LoVo (cell line): ENCODE measurements at places on chromosomes 3 and 15.

DNA sequence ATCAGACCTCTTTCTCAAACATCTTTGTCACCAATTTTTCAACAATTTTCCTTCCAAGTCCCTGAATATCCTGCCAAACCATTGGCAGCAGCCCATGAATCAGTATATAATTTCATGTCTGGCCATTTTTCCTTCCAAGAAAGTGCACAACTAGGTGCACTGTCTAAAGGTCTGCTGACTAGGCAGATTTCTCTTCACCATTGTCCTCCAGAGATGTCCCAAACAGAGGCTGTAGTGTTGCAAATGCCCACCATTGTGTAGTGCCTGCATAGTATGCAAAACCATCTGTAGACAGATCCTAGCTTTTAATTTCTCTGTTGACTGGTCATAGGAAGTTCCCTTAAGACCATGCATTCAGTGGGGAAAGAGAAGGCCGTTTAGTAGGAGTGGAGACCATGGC is 25.0 kb upstream of the GOLGA6L2 start:
- no peak for DNase-seq

- no peak for DNase-seq
Measured at GRCh38 chr3:71062037-71062932, 521.2 kb downstream of the FOXP1 start.

- no peak for DNase-seq
Measured at GRCh38 chr15:52438047-52438446, 90.6 kb downstream of the MYO5A start.

GRCh38 chr3:24185738-24186384 is 240.8 kb downstream of the NR1D2 start:
- peak; percentile 58 for DNase-seq

DNA sequence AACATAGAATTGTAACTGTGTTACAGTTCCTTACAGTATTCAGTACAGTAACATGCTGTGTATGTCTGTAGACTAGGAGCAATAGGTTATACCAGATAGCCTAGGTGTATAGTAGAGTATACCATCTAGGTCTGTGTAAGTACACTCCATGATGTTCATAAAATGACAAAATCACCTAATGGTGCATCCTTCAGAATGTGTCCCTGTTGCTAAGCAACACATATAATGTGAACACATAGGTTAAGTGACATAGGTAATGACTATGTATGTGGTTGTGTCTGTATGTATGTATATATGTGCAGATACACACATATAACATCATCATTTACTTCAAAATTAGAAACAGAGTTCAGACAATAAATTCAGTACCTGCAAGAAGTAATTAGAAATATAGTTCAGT is 146.8 kb upstream of the GAP43 start:
- no peak for DNase-seq

GRCh38 chr15:64681424-64682024 is 93.9 kb downstream of the RBPMS2 start:
- peak; percentile 41 for DNase-seq

DNA sequence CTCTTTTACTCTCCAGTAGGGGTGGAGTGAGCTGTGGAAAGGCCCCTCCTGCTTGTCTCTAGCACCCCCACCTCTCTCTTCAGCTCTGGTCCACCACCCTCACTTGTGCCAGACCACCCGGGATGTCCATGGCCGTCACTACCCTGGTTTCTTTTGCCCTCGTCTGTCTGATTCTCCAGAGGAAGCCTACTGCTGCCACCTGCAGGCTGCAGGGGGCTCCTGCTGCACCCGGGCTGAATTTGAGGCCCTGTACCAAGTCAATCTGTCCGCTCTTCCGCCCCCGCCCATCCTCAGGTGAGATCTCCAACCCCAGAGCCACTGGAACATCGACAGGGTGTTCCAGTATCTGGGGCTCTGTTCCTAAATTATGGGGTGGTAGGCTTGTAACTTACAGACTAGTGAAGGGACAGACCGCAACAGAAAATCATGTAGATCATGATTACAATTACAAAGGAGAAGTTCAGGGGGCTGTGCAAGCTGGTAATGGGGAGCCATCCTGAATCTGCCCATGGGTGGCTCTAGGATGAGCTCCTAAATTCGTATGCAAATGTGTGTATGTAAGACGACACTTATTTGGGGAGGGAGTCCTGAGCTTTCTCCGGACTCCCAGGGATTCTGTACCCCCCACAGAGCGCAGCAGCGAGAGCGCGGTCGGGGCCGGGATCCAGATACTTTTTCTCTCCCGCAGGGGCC is 683 bp upstream of the UNC45A start:
- DNase-seq = peak; percentile 88

DNA sequence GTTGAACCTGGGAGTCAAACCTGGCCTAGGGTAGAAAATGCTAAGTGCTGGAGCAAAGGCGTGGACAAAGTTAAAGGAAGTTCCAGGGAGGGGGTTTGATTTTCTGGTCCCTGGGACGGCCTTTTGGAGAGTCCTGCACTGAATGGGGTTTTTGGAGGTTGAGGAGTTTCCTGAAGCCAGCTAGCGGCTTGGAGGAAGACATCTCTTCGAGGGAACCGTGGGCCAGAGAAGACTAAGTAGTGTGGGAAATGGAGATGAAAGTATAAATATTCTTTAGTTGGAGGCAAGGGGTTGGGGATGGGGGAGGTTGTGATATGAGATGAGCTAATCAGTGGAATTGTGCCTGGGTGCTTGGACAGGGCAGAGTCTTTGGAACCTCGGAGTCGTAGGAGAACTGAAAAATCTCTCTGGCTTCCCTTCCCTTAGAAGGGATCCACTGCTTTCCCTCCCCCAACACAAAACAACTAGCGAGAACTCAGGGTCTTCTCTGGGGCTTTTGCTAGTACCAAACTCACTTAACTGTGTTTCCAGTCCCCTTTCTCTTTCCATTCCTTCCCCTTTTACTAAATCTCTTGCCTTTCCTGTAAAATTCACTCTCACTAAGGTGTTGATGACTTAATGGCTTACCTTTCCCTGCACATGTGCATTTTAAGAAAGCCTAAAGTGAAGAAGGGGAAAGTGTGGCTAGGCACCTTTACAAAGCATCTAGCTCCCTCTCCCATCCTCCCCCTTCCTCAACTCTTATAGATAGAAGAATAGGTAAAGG is 1.0 kb downstream of the LPP start:
- no peak for DNase-seq

DNA sequence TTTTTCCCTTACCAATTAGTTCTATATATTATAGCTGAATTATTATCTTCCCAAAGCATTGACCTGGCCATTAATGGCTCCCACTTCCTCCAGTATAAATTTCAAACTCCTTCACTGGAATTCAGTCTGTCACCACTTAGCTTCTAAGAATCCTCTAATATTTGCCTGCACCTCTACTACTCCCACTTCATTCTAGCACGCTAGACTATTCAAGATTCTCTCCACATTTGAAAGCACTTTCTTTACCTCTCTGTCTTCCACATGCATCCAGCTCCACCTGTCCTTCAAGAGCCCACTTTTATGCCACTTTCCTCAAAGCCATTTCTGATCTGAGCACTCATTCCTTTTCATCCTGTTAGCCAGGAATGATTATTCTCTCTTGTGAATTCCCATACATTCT is 15.0 kb downstream of the SENP8 start:
- no peak for DNase-seq

- DNase-seq = no peak
Measured at GRCh38 chr3:181689546-181689945, 22.2 kb upstream of the SOX2 start.

GRCh38 chr15:39242345-39242744 is 338.5 kb upstream of the THBS1 start:
- DNase-seq = peak; percentile 38

GRCh38 chr3:49670940-49671290 is 3.2 kb upstream of the APEH start:
- DNase-seq = no peak

DNA sequence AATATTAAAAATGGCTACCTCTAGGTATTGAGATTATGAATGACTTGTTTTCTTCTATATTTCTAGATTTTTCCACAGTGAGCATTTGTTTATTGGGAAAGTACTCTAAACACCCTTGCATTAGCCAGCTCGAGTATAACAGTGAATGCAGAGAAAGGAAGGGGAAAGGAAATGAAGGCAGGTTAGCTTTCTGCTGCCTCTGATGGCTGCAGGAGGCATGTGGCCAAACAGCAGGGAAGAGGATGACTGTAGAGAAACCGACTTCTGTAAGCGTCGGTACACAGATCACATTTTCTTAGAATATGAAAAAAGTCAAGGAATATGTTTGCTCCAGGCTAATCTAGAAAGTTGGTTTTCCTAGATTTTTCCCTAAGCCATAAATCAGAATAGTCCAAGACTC is 19.8 kb downstream of the GNB5 start:
- no peak for DNase-seq

- DNase-seq = no peak
Measured at GRCh38 chr3:65685621-65686235, 353.0 kb downstream of the MAGI1 start.

GRCh38 chr15:48710952-48711495 is 65.5 kb upstream of the FBN1 start:
- no peak for DNase-seq

DNA sequence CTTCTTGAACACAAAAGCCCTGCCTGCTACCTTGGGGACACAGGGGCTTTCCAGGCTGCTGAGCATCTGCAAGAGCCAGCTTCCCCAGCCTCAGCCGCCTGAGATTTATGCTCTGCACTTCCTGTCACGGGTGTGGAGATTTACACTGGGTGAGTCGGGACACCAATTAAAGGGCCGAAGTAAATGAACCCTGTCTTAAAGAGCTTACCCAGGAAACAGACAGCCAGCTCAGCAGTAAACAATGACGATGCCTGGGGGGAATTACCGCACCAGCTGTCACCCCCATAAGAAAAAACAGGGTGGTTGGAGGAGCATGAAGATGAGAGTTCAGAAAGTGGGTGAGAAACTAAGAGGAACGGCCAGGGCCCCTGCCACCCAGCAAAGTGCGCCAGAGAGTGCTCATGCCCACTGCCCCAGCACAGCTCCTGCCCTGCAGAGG is 37.5 kb upstream of the IQSEC1 start:
- DNase-seq = no peak

DNA sequence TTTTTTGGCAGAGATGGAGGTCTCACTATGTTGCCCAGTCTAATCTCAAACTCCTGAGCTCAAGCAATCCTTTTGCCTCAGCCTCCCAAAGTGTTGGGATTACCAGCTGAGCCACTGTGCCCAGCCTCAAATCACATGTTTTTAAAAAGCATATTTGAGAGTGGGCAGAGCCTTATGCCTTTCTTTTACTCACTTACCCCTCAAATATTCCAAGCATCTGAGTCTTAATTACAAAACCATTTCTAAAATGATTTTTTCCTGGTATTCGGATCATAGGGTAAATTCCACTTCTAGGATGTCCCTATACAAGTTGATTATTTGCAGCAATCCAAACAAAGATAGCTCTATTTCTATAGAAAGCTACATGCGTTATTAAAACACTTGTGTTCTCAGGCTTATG is 106.1 kb downstream of the RFTN1 start:
- DNase-seq = no peak

DNA sequence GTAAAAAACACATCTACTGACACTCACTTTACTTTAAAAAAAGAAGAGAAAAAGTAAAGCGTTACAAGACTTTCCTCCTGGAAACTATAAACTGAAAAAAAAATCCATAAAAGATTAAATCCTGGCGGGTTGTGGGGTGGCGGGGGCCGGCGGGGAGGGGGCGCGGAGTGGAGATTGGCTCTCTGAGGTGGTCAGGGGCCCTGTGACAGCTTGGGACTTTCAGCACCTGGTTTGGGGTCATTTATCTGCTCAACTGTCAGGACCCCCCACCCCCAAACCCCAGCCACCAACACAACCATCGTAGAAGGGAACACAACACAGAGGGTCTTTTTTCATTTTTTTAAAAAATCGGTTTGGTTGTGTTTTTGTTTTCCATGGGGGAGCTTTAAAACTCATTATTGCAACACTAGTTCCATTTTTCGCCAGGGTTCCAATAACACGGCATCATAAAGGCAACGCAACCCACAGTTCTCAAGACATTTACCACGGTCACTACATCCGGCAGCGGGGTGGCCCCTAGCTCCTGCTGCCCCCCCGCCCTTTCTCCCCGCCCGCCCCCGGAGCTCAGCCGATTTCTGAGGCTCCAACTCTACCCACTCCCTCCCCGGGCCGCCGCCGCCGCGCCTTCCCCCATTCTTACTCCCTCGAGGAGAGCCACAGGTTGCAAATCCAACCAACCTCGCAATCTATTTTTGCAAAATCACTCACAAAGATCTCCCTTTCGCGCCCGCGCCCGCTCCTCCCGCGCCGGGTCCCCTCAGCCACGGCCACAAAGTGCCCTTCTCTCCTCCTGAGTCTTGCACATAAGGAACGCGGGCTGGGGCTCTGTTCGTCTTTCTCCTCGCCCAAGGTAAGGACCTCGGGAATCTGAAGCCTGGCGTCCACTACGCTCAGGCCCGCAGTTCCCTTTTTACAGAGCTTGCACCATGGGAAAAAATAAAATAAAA is 1.8 kb downstream of the BCL6 start:
- DNase-seq = peak; percentile 21

DNA sequence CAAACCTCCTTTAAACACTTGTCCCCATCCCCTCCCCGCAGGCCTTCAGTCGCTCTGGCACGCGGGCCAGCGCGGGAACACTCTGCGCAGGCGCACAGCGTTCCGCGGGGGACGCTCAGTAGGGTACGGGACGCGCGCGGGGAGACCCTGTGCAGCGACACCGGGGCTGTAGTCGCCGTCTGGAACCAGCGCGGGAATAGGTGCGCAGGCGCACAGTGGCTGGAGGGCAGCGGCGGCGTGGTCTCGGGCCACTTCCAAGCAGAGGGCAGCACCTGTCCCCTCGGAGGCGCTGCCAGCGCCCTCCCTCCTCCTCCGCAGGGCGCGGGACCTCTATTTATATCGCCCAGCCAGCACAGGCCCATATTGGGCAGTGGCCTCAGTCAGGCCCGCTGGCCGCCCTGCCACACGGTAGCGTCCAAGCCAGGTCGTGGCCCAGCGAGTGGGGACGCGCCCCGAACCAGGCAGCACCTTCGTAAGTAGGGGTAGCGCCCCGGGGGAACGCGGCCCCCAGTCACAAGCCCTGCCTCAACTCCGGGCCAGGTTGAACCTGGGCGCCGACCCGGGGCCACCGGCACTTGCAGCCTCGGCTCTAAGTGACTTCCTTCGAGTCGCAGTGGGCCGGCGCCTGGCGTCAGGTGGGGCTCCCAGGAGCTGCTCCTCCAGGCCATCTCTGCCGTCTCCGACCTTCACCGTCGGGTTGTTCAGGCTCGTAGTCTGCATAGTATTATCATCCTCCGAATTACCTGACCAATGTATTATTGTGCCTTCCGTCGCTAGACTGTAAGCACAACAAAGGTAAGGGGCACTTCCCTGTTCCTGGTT is at the start of gene KBTBD12:
Gene KBTBD12 (plus strand): TSS at position 118 of the 822 bp plus-strand sequence. CDS start 7,830 bp downstream, outside the sequence.
- no peak for DNase-seq

GRCh38 chr3:128056258-128056657 is 4.0 kb downstream of the SEC61A1 start:
- DNase-seq = no peak

DNA sequence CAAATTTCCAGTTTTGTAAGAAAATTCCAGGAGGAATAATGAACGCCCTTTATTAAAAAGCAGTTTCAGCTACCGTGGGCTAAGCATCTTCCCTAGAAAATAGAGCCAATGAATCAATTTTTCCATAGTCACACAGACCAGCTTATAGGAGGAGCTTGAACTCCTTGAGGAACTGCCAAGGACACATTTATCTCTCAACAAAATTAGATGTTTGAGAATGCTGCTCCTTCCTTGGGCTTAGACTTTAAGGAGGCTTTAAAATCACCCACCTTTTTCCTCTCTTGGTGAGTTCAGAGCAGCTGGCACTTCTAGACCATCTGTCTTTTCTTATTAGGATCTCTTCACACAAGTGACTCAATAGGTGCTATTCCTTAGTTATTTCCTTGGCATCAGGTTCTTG is 588.0 kb downstream of the SQOR start:
- no peak for DNase-seq
